ENCODE measurements at places on chromosomes 3 and 15.

DNA sequence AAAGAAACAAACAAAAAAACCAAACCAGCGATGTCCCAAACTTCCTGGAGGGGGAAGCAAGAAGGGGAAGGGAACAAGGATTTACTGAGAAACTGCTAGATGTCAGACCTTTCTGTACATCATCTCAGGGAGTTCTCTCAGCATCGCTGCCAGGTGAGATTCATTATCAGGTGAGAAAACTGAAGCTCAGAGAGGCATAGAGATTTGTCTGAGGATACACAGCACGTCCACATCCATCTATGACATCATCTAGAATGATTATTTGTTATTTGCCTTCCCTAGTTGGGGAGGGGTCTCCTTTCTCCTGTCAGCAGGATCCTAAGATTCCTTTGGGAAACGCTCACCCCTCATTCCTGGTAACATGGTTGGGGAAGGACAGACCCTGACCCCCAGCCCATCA, 57.1 kb upstream of the LINGO1 start:
- DNase-seq = no peak

DNA sequence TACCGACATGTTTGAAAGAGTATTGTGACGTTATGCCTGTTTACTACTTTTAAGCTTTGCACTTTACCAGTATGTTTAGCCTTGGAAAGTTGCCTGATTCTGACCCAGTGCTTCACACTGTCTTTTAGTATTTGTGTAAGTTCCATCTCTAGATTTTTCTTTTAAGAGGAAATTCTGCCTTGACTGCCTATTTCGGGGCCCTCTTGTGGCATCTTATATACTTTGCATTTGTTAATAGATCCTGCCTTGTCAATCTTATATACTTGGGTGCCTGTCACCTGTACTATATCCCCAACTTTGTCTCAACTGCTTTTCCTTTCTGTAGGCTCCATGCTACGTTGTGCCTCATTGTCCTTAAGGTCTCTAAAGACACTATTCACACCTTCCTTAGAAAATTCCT, 244.6 kb downstream of the STXBP5L start:
- DNase-seq = no peak

DNA sequence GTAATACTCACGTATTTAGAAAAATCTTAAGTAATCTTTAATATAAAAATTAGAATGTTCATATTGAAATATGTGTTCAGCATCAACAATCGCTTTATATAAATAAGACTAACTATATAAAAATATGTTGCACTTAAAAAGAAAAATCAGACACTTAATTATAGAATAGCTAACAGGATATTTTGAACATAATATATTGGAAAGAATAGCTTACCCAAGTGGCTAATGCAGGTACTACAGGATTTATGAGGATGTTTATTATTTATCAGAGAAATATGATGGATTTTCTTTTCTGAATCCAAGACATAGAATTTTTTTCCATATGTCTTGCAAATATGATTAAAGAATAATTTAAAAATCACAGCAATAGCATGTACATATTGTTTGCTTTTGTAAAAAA, 567.9 kb upstream of the GBE1 start:
- no peak for DNase-seq

GRCh38 chr3:69386556-69387385, 883 bp upstream of the FRMD4B start:
- no peak for DNase-seq
